ENCODE measurements at places on chromosomes 4 and X.

- no peak for DNase-seq
These were observed 95.9 kb upstream of the FAT1 start for GRCh38 chr4:186819342-186820086.

DNA sequence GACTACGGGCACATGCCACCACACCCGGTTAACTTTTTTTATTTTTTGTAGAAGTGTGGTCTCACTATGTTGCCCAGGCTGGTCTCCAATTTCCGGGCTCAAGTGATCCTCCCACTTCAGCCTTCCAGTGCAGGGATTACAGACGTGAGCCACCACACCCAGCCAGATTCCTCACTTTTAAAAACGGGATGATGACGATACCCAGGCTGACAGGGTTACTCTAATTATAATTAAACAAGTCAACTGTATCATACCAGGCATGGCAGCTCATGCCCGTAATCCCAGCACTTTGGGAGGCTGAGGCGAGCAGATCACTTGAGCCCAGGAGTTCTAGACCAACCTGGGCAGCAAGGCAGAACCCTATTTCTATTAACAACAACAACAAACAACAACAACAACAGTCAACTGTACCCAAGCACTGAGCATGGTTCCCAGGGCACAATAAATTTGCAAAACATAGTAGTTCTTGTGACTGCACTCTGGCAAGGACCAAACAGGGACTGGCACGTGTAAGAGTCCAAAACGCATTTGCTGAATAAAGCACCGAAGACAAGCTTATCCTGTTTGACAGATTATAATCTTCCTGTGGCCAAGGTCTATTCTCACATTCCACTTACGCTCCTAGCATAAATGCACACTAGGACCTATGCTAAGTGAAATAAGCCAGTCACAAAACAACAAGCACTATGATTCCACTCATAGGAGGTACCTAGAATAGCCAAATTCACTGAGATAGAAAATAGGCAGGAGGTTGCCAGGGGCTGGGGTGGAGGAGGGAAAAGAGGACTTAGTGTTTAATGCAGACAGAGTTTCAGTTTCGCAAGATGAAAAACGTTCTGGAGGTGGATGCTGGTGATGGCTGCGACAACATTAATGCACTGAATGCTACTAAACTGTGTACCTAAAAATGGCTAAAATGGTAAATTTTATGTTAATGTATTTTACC is 77.5 kb downstream of the IRF2 start:
- no peak for DNase-seq

DNA sequence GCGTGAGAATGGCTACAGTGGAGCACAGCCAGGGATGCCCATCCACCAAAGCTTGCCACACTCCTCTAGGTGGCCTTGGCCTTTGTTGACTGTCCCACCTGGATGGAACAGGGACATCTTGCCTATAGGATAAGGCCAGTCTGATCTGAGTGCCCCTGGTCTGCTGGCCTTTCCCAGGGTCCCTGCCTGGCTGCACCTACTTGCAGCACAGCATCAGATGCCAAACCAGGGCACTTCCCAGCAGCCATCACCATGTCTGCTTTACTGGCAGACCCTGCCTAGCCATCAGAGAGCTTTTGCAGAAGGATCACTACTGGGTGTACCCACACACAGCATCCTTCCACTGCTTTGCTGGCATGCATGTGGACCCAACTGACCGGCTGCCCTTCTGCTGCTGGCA is 143.2 kb downstream of the GABRA3 start:
- DNase-seq: no peak

DNA sequence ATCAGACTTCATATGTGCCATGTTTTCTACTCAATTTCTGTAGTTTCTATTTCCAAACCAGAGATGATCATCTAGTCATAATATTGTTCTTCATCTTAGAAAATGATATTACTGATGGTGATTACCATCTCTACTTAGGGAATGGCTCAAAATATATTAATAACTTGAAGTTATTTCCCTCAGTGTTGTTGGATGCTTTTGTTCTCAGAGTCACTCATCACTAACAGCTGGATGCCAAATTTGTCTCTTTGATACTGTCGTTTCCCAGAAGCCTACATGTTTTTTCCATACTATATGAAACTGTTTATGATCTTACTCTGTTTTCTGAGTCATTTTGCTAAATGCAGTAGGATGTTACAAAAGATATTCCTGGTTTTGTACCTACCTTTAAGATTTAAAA is 8.9 kb downstream of the PGAM4 start:
- no peak for DNase-seq

DNA sequence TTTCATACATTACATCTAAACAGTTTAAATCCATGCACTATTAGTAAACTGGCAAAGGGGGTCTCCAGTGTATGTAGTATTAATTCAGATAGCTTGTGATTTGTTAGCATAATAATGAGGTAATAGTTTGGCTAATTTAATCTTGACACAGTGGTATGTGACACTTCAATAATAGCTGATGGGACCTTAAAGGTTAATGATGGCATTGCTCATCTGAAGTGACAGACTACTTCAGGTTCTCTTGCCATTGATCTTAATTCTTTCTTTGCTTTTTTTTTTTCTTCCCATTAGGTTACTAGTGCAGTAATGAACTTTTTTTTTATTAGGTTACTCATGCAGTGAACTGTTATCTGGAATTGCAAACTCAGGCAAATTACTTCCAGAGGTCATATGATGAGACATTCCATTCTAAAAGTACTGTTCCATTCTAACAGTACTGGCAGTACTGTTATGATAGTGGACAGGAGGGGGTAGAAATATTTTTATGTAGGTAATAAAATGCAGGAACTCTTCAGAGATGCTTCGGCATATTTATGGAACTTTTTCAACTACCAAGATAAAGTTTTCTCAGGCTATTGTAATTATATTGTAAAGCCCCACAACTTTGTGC is 911.3 kb upstream of the LCORL start:
- DNase-seq: no peak

DNA sequence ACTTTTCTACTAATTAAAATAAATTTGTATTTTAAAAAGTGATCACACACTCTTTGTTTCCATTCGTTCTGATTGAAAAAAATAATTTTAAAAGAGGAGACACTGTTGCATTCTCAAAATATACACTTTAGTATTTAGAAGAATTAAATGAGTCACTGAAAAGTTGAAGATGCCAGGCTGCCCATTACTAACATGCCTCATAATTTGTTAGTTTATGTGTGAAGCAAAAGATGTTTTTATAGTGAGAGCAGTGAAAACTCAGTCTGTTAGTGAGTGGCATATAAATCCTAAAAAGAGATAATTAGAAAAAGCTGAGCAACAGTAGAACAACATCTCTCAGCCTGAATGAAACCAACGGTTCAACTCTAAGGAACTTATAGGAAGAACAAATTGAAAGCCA is 143.4 kb downstream of the CDS1 start:
- no peak for DNase-seq

GRCh38 chrX:152932598-152933175 is 34.8 kb downstream of the ZNF185 start:
- DNase-seq: no peak

Measured in GM20000 (cell line).